ENCODE measurements at places on chromosomes 2 and 18. TPM values are rescaled to one million over a fixed set of nuclear protein-coding genes. Genes with fewer than 3 reads are reported as not detected.

Gene ZNF513
- 13.8 TPM for total RNA-seq

Gene EPAS1
- total RNA-seq: 16.5 TPM

Gene ANO7
- 2.3 TPM for total RNA-seq

Gene CNTNAP5
- total RNA-seq: not detected

Gene ZNF521
- total RNA-seq: 17.6 TPM

- no peak for DNase-seq
Observed at GRCh38 chr2:219962801-219963200, 335.4 kb downstream of the SLC4A3 start.

DNA sequence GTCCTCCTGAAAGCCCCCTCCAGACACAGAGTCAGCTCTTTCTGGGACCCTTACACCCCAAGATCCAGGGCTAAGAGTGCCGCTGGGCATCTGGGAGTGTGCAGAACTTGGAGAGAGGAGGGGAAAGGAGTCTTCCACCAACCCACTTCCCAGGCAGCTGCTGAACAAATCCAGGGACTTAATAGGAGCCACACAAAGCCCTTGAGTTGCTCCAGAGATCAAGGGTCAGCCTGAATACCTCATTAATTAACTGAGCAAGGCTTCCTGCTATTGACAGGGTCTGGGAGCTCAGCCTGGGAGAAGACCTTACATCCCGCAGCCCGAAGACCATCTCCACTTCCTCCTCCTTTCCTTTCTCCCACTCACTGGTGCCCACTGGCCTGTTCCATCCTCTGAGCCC, 108.3 kb downstream of the CELF4 start:
- DNase-seq: no peak

DNA sequence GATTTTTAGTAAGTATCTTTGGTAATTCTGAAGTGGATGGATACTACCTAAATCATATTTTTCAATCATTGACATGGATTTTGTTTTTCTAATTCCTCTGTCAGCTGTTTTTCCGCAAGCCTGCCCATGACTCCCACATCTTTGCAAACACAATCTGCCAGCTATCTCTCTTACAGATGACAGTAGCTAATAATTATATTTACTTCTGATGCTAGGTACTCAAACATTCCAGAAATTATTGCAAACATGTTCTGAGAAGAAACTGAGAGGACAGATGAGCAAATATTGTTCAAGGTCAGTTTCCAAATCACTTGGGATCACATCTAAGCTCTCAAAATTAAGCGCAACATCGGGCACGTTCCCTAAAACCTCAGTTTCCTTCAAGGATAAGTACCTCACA, 270.0 kb upstream of the CDH19 start:
- DNase-seq: no peak

- peak; percentile 20 for DNase-seq
Observed at GRCh38 chr2:173851141-173851641, 114.0 kb downstream of the SP3 start.

DNA sequence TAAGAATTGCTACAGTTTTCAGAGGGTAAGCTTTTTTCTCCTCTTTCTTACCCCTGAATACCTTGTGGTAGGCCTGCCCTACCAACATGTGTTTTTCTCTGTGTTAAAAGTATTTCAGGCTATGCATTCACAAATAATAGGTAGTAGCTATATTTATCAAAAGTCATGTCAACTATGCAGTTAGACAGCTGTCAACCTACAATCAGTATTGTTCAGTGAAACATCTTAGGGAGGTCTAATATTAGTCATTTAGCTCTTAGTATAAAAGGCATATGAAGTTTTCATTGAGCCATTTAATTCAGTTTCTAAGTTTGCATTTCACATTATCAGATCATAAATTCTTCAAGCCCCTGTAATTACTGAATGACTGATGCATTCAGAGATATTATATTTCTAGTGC, 36.7 kb downstream of the XIRP2 start:
- no peak for DNase-seq

- no peak for DNase-seq
Observed at GRCh38 chr2:182015334-182016109, 29.9 kb downstream of the PPP1R1C start.

DNA sequence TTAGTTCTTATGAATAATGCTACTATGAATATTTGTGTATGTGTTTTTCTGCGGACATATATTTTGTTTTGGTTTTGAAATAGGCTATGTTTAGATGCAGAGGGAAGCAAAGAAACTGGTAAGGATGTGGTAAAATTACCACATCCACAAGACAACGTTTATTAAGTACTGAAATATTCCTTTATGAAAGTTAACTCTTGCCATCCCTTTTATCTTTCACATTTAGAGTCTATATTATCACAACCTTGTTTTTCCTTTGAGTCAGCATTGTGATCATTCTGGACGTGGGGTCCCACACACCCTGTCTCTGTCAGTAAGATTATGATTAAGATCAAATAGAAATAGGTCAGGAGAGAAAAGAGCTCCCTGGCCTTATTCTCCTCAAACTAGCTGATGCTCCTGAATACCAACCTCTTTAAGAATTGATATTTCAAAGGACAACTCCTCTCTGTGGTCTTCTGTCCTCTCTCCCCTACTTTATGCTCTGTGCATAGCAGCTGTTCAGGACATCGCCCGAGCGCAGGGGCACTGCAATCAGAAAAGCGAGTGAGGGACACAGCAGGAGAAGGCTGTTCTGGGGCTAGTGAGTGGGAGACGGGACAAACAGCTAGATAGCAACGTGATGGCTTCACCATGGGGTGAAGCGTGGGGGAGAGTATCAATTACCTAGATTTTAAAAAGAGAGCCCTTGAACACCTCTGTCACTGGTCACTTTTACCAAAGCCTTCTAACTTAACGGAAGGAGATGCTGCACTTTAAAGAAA, 12.2 kb downstream of the METAP1D start:
- peak; percentile 46 for DNase-seq
